ENCODE measurements at places on chromosomes 16 and 17.

- DNase-seq: no peak
Measured at GRCh38 chr17:75266316-75267152, 4.5 kb downstream of the MIF4GD start.

GRCh38 chr16:86964796-86965241, 352.4 kb downstream of the C16orf95 start:
- no peak for DNase-seq

GRCh38 chr17:39603304-39604016, 4.3 kb downstream of the NEUROD2 start:
- no peak for DNase-seq

DNA sequence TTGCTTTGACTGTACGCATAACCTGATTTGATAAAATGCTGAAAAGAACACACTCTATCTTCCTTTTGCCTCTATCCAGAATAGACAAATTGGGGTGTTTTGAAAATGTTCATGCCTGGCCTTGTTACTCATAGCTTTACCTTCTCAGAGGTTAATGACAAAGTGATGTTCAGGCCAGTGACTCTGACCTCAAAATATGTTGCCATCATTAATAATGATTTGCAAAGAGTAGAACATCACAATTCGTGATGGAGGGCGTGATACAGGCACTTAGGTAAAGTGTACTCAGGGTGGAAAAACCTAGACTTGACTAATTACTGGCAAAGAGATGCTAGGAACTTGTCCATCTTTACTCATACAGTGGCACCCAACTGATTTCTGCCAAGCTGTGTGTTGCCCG, 656.6 kb upstream of the SOX9 start:
- DNase-seq: no peak

DNA sequence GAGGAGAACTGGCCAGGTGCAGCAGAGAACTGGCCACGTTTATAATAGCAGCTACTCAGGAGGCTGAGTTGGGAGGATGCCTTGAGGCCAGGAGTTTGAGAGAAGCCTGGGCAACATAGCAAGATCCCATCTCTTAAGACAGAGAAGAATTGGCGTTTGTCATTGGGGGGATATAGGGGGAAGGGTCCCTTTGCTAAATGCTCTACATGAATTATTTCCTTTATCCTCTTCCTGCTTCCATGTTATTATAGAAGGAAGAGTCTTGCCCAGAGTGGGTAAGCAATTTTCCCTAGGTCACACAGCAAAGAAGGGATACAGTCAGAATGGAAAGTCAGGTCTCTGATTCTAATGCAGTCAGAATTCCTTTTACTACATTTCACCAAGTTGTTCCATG, 68.0 kb downstream of the MYH11 start:
- DNase-seq: no peak

All from stimulated activated naive CD8-positive, alpha-beta T cell treated with anti-CD3 and anti-CD28 coated beads, Interleukin-15, amount 100 ng/mL, for 72 hours (primary cell).